ENCODE measurements at places on chromosomes 7 and 10.

GRCh38 chr10:14564268-14564744, 210.4 kb downstream of the FAM107B start:
- DNase-seq, result no peak

GRCh38 chr7:129785685-129786514, 166.9 kb downstream of the UBE2H start:
- no peak for DNase-seq

GRCh38 chr10:86652361-86653202, 1.8 kb upstream of the OPN4 start:
- DNase-seq, result no peak

- peak; percentile 68 for DNase-seq
These were observed 809 bp downstream of the C10orf143 start for GRCh38 chr10:130109796-130110245.

GRCh38 chr7:4641091-4641666, 40.9 kb upstream of the FOXK1 start:
- DNase-seq, result no peak

DNA sequence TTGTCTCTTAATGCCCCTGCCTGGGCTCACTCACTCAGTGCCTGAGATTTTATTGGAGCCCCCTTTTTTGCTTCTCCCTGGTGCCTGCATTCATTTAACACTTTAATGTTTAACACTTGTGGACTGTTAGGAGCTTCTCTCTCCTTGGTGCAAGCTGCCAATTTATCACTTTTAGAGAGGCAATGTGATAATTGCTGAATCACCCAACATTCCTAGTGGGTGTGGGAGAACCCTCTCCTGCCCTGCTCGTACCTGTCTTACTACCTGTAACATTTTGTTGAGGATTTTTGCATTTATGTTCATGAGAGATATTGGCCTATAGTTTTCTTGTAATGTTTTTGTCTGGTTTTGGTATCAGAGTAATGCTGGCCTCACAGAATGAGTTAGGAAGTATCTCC, 13.2 kb downstream of the STAM start:
- DNase-seq, result no peak

DNA sequence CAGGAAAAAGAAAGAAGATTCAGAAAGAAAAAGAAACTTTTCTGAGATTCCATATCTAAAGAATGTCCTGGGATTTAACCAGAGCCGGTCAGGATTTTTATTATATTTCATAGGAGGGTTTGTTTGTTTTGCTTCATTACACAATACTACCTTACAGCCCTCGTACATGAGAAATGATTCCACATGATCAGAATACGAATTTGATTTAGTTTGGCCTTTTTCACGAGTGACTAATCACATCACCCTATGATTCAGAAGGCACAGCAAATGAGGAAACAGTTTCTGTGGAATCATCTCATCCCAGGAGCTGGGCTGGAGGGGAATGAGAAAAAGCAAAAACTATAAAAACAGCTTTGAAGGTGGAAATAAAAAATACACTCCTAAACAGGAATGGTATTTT, 54.7 kb upstream of the VWC2 start:
- DNase-seq, result no peak

GRCh38 chr10:68303849-68304412, 27.9 kb upstream of the HNRNPH3 start:
- DNase-seq, result no peak

Data from stimulated activated CD4-positive, alpha-beta T cell treated with anti-CD3 and anti-CD28 coated beads, Interleukin-1b, Interleukin-23, amount 100 ng/mL, for 24 hours (primary cell).